ENCODE measurements at places on chromosomes 12 and 14. TPM values are rescaled to one million over a fixed set of nuclear protein-coding genes. Genes with fewer than 3 reads are reported as not detected.

NELL2 gene
- 11.4 TPM for total RNA-seq

CCDC88C gene
- total RNA-seq, result 31.5 TPM

PRICKLE1 gene
- total RNA-seq, result 8.0 TPM

GRCh38 chr14:51680031-51680430 lies 28.3 kb downstream of the FRMD6 start:
- DNase-seq, result no peak
- no peak overlapping the region for H3K4me3 ChIP-seq
- peaks cover 13% of the 10 kb centered on the region for H3K4me1 ChIP-seq
- no peak overlapping the region for H3K27ac ChIP-seq
- no peaks in the 10 kb centered on the region for H3K36me3 ChIP-seq

DNA sequence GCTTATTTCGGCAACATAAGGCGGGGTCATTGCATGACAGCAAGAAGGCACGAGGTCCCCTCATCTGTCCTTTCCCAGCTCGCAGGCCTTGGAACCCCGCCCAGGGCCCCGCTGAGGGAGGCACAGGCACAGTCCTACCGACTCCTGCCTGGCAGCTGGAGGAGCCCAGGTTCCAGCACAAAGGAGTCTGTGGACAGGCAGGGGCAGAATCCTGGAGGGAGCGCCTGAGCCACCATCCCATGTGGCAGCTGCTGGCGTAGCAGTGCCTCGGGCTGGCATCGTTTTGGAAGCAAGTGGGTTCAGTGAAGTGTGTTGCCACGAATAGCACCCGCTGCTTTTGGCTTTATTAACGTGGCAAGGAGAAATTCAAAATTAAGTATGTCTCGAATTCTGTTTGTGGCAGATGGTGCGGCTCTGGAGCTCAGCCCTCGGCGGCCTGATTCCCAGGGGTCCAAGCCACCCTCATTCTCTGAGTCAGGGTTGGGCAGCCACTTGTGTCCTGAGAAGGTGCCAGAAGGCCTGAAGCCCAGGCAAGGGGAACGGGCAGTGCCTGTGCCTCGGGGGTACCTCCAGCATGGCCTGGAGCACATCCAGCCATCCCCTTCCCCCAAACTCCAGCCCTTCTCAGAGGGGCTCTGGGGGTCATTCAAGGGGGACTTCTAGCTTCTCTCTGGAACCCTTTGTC lies 35.9 kb downstream of the SLC8B1 start:
- H3K4me3 ChIP-seq, result no peak overlapping the region
- peak overlapping the region; percentile 59 for H3K27ac ChIP-seq
- no peak for DNase-seq
- peaks cover 9% of the 10 kb centered on the region for H3K36me3 ChIP-seq
- H3K4me1 ChIP-seq, result peaks cover 33% of the 10 kb centered on the region

TAS2R43 gene
- 4.8 TPM for total RNA-seq

DNA sequence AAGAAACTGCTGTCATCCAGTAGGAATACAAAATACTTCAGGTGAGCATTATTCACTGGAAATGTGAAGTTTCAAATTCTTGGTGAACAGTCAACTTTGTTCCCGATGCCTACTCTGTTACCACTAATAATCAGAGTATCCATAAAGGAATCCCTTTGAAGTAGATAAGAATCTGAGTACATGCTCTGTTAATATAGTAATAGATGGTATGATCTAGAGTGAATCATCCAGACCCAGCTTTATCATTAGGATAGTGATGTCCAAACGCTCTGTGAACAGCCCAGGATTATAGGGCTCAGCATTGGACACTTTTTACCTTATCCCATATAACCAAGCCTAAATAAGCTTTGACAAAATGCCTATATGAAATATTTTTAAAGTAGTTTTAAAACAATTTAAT lies 33.3 kb downstream of the PPP2R3C start:
- no peaks in the 10 kb centered on the region for H3K36me3 ChIP-seq
- H3K27me3 ChIP-seq, result no peaks in the 10 kb centered on the region
- H3K4me1 ChIP-seq, result no peaks in the 10 kb centered on the region
- no peak overlapping the region for H3K27ac ChIP-seq

TAS2R30 gene
- total RNA-seq, result 5.7 TPM

SYNDIG1L gene
- 0.19 TPM for total RNA-seq

DTX1 gene
- 2.6 TPM for total RNA-seq

PTPRO gene
- total RNA-seq, result not detected

DNA sequence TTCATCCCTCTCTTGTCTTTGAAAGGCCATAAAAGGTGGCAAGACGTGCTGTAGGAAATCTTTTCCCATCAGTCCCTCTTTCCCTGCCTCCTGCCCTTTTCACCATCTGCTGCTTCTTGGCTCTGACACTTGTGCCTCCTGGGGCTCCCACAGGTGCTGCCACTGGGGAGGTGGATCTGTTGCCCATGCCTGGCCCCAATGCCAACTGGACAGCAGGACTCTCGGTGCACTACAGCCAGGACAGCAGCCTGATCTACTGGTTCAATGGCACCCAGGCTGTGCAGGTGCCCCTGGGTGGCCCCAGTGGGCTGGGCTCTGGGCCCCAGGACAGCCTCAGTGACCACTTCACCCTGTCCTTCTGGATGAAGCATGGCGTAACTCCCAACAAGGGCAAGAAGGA lies 6.5 kb downstream of the CLSTN3 start:
- no peak overlapping the region for H3K4me3 ChIP-seq
- no peaks in the 10 kb centered on the region for H3K27me3 ChIP-seq
- no peaks in the 10 kb centered on the region for H3K4me1 ChIP-seq
- no peak overlapping the region for H3K27ac ChIP-seq
- peaks cover 12% of the 10 kb centered on the region for H3K36me3 ChIP-seq
- no peak for DNase-seq

GRCh38 chr14:92954933-92955332 lies 32.0 kb downstream of the CHGA start:
- H3K27ac ChIP-seq, result no peak overlapping the region
- peaks cover under 1% of the 10 kb centered on the region for H3K36me3 ChIP-seq
- DNase-seq, result no peak
- H3K4me3 ChIP-seq, result no peak overlapping the region
- H3K4me1 ChIP-seq, result no peaks in the 10 kb centered on the region

CMA1 gene
- total RNA-seq, result 0.53 TPM

KRT82 gene
- total RNA-seq, result not detected

DNA sequence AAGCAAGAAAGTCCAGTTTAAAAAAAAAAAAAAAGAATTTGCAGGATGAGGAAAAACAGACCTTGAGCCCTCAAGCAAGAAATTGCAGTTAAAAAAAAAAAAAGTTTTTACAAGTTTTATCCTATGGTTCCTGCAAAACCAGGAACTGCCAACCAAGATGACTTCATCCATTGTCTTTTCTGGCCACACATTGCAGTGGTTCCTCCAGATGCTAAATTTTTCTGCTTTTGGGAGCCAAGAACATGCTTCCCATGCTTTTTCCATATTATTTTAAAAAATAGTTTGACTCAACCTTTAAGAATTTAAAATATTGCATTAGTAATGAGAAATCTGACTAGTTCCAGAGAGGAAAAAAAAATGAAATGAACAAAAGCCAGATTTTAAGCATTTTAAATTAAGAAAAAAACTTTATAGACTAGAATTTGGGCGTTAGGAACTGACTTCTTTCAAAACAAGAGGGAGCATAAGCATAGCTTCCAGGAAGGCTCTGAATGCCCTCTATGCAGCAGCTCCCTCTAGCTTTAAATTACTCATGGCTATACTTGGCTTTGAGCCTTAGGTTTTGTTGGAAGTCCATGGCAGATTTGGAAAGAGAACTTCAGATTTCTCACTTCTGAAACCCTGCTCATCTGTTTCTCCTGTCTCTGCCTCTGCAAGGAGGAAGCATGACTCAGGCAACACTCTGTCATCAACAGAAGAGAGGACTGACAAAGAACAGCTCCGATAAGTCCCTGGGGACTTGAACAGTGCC lies 124.5 kb downstream of the GPR65 start:
- H3K36me3 ChIP-seq, result no peaks in the 10 kb centered on the region
- H3K4me3 ChIP-seq, result no peak overlapping the region
- peak overlapping the region; percentile 9 for H3K27ac ChIP-seq

DNA sequence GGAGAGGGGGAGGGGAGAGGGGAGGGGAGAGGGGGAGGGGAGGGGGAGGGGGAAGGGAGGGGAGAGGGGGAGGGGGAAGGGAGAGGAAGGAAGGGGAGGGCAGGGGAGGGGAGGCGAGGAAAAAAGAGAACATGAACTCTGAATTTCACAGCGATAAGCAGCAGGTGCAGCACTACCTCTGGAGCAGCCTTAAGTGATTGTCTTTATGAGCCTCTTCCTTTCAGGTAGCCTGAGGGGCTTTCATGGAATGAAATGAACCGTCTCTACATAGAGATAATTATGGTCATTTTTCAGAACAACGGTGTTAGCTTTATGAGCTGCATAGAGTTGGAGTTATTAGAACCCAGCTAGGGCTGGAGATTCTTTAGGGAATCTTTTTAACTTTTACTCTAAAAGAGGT lies 18.1 kb upstream of the PTCSC3 start:
- DNase-seq, result no peak
- no peaks in the 10 kb centered on the region for H3K27me3 ChIP-seq
- no peaks in the 10 kb centered on the region for H3K36me3 ChIP-seq
- H3K4me3 ChIP-seq, result no peak overlapping the region
- no peak overlapping the region for H3K27ac ChIP-seq
- H3K4me1 ChIP-seq, result no peaks in the 10 kb centered on the region

DNA sequence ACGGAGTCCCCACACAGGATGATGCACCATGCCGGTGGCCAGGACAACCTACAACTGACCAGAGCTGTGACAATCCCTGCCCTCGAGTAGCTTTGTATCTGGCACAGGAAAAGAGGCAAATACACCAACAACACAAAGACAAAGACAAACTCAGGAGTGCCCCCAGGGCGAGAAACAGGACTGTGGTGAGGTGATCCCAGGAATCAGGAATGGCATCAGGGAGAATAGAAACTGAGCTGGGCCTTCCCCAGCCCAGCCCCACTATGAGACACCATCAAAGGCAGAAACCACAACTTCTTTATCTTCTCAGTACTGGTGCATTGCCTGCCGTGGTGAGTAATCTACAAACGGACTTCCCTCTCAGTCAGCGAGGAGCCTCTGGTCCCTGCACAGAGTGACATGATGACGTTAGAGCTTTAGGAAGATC lies 157.7 kb downstream of the TTC7B start:
- no peak for DNase-seq
- no peaks in the 10 kb centered on the region for H3K27me3 ChIP-seq
- no peaks in the 10 kb centered on the region for H3K36me3 ChIP-seq

GRCh38 chr12:107670999-107671643 lies 14.5 kb upstream of the PWP1 start:
- no peak overlapping the region for H3K4me3 ChIP-seq
- H3K27me3 ChIP-seq, result no peaks in the 10 kb centered on the region
- no peaks in the 10 kb centered on the region for H3K36me3 ChIP-seq
- H3K4me1 ChIP-seq, result no peaks in the 10 kb centered on the region
- H3K27ac ChIP-seq, result no peak overlapping the region

GRCh38 chr14:95518045-95518751 lies 1.7 kb upstream of the SYNE3 start:
- peaks cover 88% of the 10 kb centered on the region for H3K4me1 ChIP-seq
- no peak overlapping the region for H3K4me3 ChIP-seq
- no peak for DNase-seq
- H3K36me3 ChIP-seq, result no peaks in the 10 kb centered on the region
- no peak overlapping the region for H3K27ac ChIP-seq

DNA sequence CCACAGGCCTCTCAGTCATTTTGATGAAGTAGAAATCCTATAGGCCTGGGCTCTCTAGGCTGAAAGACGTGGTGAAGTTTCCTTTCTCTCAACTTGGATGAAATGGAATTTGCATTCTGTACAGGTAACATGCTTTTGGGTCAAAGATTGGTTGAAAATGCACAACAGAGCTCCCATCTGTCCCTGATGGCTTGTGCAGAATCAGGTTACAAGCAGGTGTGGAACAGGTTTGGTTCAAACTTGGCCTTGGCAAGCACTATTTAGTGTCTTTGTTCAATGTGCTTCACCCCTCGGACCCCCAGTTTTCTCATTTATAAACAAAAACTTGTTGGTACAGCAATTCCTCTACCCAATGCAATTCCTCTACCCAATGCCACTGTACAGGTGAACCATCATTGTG lies 1493.0 kb downstream of the AACS start:
- H3K27me3 ChIP-seq, result peaks cover 4% of the 10 kb centered on the region
- DNase-seq, result no peak
- no peak overlapping the region for H3K4me3 ChIP-seq

- H3K27me3 ChIP-seq, result no peaks in the 10 kb centered on the region
- H3K36me3 ChIP-seq, result no peaks in the 10 kb centered on the region
- H3K4me3 ChIP-seq, result no peak overlapping the region
- DNase-seq, result no peak
- no peak overlapping the region for H3K27ac ChIP-seq
These were observed 51.7 kb upstream of the MYF6 start for GRCh38 chr12:80655751-80656150.

C12orf75 gene
- 56.3 TPM for total RNA-seq

GRCh38 chr12:20212658-20213555 lies 155.4 kb upstream of the PDE3A start:
- no peaks in the 10 kb centered on the region for H3K27me3 ChIP-seq
- peak overlapping the region; percentile 49 for H3K27ac ChIP-seq
- H3K4me3 ChIP-seq, result peak overlapping the region; percentile 50
- H3K4me1 ChIP-seq, result peaks cover 46% of the 10 kb centered on the region
- no peaks in the 10 kb centered on the region for H3K36me3 ChIP-seq

DNA sequence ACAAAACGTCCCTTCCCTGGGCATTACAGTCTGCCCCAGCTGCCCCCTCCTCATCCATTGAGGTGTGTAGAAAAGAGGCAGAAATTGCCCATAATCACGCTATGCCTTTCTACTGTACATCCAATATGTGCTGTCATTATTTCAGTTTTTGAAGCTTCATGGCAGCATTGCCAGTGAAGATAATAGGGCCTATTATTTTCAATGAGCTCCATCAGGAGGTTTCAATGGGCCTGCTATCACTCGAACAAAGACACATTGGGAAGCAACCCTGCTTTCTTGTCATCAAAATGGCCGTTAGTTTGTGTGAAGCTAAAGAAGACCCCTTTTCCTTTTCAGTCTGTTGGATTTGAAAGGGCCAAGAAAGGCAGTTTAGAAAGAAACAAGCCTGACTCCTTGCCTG lies 653.8 kb downstream of the NOVA1 start:
- no peak for DNase-seq
- no peaks in the 10 kb centered on the region for H3K4me1 ChIP-seq
- no peaks in the 10 kb centered on the region for H3K27me3 ChIP-seq

A2ML1 gene
- 520 TPM for total RNA-seq

DNA sequence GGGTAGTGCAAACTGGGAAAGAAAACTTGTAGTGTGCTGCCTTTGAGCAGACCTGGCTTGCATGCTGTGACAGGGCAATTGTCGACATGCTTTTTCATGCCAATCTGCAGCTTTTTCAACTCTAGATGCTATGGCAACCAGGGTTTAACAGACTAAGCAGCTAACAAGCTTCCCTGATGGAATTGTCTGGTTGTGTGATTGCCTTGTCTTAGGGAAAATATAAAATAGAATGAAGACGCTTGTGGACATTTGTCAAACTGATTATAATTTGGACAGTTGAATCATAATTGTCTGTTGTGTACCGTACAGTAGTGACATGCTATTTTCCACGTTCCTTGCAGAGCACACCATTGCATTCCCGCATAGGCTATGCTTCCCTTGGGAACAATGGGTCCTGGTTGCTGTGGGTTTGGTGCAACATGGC lies 113.0 kb downstream of the FOXG1 start:
- no peaks in the 10 kb centered on the region for H3K27me3 ChIP-seq
- H3K4me3 ChIP-seq, result no peak overlapping the region
- no peak overlapping the region for H3K27ac ChIP-seq
- DNase-seq, result no peak
- no peaks in the 10 kb centered on the region for H3K36me3 ChIP-seq

- no peaks in the 10 kb centered on the region for H3K27me3 ChIP-seq
- no peaks in the 10 kb centered on the region for H3K4me1 ChIP-seq
- H3K4me3 ChIP-seq, result no peak overlapping the region
- H3K27ac ChIP-seq, result no peak overlapping the region
- DNase-seq, result no peak
- H3K36me3 ChIP-seq, result no peaks in the 10 kb centered on the region
These were observed 350.6 kb downstream of the CACNA1C start for GRCh38 chr12:2403221-2403976.

Data from esophagus squamous epithelium (tissue), 5 donors.